ENCODE measurements at places on chromosomes 7 and 10.

GRCh38 chr7:144818511-144818910 is 17.3 kb downstream of the TPK1 start:
- peak; percentile 55 for DNase-seq

DNA sequence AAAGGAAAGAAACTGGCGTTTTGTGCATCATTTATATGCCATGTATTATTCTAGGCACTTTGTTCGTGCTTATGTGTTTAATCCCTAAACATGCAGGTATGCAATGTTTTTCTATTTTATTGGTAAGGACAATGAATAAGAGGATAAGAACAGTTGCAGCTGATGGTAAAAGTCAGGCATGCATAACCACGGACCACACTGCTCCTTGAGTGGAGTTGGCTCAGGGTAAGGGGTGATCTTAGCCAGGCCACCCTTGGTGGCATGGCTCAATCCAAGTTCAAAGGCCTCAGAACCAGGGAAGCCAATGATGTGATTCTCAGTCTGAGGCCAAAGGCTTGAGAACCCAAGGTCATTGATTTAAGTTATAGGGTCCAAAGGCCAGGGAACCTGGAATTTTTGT is 1068.1 kb downstream of the NRG3 start:
- no peak for DNase-seq

GRCh38 chr7:3267966-3268690 is 32.9 kb upstream of the SDK1 start:
- no peak for DNase-seq

DNA sequence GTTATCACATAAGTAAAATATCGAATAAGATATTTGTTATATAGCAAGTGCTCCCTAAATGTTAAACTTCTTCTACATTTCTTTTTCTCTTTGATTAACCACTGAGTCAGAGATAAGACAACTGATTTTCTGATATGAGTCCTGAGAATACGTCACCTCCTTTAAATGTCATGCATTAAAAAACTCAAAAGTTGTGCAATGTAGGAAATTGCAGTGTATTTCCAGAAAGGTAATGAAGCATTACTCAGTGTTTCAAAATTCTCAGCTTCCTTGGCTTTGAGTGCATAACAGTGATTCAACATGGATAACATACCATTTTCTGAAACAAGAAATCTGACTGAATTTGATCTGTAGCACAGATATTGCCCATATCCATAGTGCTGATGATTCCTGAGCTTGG is 155.8 kb downstream of the BMPER start:
- DNase-seq = no peak

- no peak for DNase-seq
Observed at GRCh38 chr10:81479316-81479715, 395.7 kb upstream of the NRG3 start.

DNA sequence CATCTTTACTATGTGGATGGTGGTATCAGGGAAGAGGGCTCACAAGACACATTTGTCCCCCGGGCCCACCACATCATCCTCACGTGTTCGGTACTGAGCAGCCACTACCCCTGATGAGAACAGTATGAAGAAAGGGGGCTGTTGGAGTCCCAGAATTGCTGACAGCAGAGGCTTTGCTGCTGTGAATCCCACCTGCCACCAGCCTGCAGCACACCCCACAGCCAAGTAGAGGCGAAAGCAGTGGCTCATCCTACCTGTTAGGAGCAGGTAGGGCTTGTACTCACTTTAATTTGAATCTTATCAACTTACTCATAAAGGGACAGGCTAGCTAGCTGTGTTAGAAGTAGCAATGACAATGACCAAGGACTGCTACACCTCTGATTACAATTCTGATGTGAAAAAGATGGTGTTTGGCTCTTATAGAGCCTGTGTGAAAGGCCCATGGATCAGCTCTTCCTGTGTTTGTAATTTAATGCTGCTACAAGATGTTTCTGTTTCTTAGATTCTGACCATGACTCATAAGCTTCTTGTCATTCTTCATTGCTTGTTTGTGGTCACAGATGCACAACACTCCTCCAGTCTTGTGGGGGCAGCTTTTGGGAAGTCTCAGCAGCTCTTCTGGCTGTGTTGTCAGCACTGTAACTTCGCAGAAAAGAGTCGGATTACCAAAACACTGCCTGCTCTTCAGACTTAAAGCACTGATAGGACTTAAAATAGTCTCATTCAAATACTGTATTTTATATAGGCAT is 9.1 kb upstream of the CSGALNACT2 start:
- DNase-seq = no peak

DNA sequence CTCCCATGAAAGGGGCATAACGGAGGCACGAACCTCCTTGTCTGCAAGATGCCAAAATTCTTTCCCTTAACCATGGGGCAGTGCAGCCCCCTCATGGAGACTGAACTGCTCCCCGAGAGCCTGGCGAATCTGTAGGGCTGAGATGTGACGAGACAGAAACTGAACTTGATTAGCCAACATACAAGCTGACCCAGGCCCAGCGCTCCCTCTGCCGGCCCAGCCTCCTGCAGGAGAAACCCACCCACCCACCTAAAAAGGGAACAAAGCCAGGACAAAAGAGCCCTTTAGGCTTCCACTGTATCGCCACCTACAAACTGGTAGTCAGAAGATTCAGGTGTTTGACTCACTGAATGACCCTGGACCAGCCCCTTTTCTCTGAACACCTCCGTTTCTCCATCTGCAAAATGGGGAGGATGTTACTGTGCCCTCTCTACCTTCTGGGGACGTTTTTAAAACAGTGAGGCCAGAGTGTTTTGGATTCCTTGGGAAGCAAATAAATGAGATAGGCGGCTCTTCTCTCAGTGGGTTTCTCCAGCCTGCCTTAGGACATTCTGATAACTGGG is 58.4 kb downstream of the C10orf105 start:
- no peak for DNase-seq

GRCh38 chr7:136293272-136293671 is 316.1 kb upstream of the MTPN start:
- no peak for DNase-seq

- no peak for DNase-seq
Observed at GRCh38 chr10:97744405-97745035, 7.6 kb downstream of the ZFYVE27 start.

GRCh38 chr10:81708929-81709328 is 166.1 kb upstream of the NRG3 start:
- no peak for DNase-seq

GRCh38 chr7:129604713-129605437 is 6.6 kb upstream of the NRF1 start:
- DNase-seq = no peak

DNA sequence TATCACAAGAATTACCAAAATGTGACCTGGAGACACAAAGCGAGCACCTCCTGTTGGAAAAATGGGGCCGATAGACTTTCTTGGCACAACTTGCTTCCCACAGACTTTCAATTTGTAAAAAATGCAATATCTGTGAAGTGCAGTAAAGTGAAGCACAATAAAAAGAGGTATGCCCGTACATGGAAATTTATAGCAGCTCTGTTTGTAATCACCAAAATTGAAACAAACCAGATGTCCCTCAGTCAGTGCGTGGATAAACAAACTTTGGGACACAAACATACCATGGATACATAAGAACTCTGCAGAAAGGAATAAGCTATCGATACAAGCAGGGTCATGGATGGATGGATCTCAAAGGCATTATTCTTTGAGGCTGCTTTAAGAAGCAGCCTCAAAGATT is 33.6 kb downstream of the ARID5B start:
- DNase-seq = no peak

DNA sequence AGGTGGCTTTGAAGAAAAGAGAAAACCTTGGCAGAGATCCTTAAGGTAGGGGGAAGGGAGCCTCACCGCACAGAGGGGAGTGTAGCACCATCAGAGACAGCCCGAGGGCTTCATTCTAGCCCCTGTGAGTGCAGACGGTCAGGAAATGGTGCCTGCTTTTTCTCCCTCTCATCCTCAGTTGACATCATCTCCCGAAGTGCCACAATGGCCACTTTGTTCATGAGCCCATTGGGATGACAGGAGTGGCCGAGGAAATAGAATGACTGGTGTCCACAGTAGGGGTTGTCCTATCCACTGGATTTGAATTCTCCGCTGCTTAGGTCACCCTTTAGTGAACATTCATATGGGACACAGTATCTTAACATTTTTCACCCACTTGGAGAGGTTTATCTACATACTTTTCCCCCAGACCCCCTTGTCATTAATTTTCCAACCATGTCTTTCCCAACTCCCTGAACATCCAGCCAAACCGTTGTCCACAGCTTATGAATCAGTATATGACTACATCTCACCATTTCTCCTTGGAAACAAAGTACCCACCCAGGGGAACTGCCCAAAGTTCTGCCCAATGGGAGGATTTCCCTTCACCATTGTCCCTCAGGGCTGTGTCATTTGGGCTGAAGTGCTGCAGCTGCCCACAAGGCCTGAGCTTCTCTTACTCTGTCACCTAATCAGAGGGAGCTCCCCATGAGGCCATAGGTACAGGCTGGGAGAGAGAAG is 108.8 kb downstream of the ADCY1 start:
- DNase-seq = no peak

GRCh38 chr7:729140-730000 is 2.3 kb upstream of the PRKAR1B start:
- DNase-seq = no peak

- no peak for DNase-seq
Observed at GRCh38 chr10:66804962-66805361, 120.9 kb upstream of the LRRTM3 start.

- peak; percentile 20 for DNase-seq
Observed at GRCh38 chr10:930625-931325, 730 bp downstream of the LARP4B start.

DNA sequence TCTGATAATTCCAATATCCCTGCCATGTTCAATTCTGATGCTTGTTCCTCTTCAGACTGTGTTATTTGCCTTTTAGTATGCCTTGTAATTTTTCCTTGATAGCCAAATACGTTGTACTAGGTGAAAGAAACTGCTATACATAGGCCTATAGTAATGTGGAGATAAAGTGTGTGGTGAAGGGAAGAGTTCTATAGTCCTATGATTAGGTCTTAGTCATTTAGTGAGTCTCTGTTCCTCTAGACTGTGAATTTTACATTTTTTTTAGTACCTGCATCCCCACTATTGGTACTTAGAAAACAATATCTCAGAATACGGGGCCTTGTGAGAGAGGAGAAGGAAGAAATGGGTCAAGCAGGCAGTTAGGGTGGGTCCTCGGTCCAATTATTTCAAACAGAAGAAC is 59.6 kb upstream of the SEMA3E start:
- no peak for DNase-seq

DNA sequence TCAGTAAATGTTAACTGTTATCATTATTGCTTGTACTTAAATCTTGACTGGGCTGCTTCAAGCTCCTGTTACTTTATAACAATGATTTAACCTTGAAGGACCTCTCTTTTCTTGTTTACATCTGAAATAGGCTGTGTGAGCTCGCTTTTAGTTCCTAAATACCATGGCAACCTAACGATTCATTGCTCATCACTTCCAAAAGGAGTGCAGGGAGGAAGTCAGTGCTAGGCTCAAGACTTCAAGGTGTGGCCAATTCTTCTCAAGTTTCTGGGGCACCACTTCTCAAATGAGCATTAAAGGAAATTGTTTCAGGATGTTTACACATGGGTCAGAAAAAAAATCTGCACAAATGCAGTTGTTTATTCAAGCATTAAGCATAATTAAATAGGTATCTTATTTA is 284.2 kb downstream of the MTERF1 start:
- DNase-seq = no peak

GRCh38 chr10:116262678-116263077 is 10.3 kb downstream of the GFRA1 start:
- DNase-seq = no peak

- DNase-seq = no peak
Observed at GRCh38 chr10:42981358-42982236, 95.3 kb upstream of the RET start.

GRCh38 chr10:78817361-78817760 is 251.4 kb upstream of the ZMIZ1 start:
- DNase-seq = no peak

DNA sequence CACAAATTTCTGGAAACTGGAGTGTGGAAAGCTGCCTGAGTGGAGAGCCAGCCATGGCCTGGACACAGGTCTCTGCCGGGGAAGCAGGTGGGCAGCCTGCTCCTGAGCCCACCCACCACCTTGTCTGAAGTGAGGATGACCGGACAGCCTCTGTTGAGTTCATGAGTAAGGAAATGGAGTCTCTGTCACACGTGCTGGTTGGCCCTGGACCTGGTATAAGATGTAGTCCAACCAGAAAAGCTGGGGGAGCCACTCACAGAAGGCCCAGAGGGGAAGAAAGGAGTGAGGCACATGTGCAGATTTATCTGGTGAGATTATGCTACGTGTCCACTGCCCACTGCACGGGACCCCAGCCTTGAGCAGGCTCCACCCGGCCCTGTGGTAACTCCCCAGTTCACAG is 383.5 kb downstream of the GRID1 start:
- no peak for DNase-seq

DNA sequence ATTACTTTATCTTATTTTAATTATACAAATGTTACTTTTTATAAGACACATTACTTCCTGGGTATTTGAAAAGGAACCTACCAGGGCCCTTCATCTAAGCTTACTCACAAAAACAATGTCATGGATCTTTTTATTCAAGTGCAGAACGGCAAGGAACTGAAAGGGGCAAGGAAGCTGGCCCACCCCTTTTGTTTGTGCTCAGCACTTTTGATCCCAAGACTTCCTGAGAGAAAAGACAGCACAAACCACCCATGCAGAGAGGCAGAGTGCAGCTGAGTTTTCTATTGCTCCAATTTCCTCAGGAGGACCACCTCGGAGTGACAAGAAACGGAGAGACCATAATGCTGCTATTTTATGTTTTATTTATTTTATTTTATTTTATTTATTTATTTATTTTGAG is 232.0 kb upstream of the NRP1 start:
- DNase-seq = no peak
